Activated T-helper 1 cell treated with Interleukin-2 at 50 U/mL for 16 hours (primary cell): ENCODE measurements at places on chromosomes 3 and 15.

- DNase-seq: no peak
Observed at GRCh38 chr3:82229397-82229796, 468.0 kb upstream of the GBE1 start.

DNA sequence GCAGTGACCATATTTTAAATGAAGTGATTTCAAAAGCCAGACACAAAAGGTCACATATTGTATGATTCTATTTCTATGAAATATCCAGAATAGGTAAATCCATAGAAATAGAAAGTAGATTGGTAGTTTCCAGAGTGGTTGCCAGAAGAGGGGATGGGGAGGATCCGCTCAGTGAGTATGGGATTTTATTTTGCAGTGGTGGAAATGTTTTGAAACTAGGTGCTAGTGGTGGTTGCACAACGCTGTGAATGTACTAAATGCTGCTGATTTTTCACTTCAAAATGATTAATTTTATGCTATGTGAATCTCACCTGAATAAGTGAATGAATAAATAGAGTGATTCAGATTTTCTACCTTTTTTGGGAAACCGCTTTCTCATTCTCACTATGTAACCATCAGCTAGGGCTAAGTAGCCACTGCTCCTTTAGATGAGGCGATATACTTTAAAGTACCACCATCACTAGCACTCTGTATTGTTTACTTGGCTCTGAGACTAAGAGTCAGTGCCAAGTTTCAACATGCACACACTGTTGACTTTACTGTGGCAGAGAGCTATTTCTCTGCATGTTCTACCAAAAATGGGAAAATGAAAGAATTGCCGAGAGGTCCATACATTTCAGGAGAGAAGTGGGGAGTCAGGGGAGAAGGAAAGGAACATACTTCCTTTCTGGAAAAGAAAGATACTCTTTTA lies 90.7 kb upstream of the GOLIM4 start:
- DNase-seq: no peak

DNA sequence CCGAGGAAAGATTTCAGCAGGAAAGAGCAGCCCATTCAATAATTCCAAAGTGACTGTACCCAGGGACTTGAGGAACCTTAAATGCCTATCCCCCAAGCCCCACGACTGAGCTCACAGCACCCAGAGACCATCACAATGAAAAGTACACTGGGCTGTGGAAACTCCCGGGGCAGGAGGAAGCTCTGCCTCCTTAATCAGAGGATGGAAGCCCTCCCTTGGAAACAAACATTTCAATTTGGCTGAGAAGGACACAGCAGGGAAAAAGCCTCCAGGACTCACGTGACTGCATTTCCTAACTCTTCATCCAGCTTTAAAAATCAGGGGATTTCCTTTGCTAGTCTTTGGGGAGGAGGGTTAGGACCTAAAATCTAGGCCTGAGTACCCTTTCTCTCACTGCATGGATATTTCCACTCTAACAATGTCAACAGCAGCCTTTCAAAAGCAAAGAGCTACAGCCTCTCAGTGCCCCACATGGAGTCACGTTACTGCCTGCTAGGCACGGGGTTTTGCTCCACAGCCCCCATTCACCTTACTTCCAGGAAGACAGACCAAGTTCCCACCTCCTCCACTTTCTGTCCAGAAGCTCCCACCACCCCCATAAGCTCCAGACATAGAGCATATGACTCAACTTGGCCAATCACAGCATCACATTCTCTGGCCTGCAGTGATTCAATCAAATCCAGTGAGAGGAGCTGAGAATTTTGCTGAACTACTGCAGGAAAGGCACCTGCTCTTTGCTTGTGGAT lies 68.9 kb upstream of the WNT5A start:
- DNase-seq: no peak

GRCh38 chr3:9339761-9340471 lies 22.9 kb upstream of the THUMPD3 start:
- DNase-seq: no peak

GRCh38 chr15:61527836-61528580 lies 298.9 kb upstream of the RORA start:
- no peak for DNase-seq

DNA sequence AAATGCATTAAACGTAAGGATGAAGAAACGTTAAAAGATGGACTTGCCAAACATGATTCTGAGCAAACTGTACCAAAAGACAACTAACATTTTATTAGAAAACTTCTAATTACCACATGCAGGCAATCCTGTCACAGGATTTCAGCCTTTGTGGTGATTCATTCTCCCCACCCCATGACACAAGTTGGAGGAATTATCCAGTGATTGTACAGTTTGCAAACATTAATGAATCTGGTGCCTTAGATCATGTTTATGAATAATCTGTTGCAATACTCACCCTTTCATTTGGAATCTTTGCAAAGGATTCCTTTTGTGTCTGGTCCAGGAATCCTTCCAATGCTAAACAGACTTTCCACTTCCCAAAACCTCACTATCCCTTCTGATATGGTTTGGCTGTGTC lies 23.3 kb upstream of the ERC2 start:
- DNase-seq: no peak

DNA sequence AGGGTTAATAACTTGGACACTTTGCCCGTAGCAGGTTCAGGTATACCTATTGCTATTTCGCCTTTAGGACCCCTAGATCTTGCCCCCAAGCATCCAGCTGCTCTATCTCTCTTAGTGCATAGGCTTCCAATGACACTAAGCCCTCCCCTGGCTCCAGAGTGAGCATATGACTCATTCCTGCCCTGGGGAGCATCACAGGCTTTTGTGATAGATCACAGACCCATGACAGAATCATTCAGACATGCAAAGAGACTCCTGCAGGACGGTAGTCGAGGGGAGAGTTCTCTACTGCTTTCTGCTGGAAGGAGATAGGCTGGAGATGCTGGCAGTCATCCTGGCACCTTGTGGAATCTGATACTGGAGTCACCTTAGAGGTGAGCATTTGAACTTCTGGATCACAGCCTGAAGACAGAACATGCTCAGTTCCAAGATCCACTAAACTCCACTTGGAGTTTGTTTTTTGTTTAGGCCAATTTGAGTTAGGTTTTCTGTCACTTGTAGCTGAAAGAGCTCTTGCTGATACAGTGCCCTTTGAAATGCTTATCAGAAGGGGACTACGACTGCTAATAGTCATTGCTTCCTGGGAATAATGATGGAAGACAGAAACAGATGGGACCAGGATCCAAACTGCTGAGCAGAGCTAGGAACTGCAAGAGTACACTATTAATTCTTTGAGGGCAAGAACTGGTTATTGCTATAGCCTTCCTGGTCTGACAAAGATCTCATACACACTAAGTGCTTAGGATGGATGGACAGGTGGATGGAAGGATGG lies 11.0 kb downstream of the LYSMD2 start:
- DNase-seq: no peak

GRCh38 chr15:92565351-92566125 lies 90.0 kb downstream of the FAM174B start:
- no peak for DNase-seq
